ENCODE measurements at places on chromosomes 1 and 21.

- no peak for DNase-seq
Measured at GRCh38 chr1:235802573-235803346, 63.9 kb downstream of the LYST start.

GRCh38 chr1:83928396-83928795 is 70.5 kb downstream of the TTLL7 start:
- DNase-seq, result no peak

- DNase-seq, result no peak
Measured at GRCh38 chr1:181178241-181178879, 89.9 kb downstream of the IER5 start.

DNA sequence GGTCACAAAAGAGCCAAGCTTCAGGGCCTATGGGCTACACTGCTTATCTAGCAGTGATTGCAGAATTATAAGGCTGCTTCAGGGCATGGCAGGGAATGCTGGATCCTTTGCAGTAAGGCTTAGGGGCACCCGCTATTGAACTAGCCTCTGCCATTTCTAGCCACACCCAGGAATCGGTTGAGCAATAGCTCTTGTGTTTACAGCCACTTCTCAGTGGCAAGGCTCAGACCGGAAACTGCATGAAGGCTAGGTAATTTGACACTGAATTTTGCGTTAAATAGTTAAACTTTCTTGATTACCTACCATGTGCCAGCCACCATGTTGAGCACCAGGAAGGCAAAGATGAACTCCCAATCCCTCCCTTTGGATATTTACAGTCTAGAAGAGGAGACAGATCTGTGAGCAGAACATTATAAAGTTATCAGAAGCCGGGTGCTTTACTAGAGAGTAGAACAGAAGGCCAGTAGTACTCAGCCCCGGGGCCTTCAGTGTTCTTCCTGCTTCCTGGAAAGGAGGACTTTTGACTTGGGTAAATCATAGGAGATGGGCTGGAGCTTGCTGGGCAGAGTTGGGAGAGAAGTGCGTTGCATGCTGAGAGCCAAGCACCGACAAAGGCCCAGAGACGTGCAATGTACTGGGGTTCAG is 98.6 kb upstream of the LPGAT1 start:
- DNase-seq, result no peak

GRCh38 chr1:168976267-168976666 is 130.2 kb upstream of the ATP1B1 start:
- no peak for DNase-seq

DNA sequence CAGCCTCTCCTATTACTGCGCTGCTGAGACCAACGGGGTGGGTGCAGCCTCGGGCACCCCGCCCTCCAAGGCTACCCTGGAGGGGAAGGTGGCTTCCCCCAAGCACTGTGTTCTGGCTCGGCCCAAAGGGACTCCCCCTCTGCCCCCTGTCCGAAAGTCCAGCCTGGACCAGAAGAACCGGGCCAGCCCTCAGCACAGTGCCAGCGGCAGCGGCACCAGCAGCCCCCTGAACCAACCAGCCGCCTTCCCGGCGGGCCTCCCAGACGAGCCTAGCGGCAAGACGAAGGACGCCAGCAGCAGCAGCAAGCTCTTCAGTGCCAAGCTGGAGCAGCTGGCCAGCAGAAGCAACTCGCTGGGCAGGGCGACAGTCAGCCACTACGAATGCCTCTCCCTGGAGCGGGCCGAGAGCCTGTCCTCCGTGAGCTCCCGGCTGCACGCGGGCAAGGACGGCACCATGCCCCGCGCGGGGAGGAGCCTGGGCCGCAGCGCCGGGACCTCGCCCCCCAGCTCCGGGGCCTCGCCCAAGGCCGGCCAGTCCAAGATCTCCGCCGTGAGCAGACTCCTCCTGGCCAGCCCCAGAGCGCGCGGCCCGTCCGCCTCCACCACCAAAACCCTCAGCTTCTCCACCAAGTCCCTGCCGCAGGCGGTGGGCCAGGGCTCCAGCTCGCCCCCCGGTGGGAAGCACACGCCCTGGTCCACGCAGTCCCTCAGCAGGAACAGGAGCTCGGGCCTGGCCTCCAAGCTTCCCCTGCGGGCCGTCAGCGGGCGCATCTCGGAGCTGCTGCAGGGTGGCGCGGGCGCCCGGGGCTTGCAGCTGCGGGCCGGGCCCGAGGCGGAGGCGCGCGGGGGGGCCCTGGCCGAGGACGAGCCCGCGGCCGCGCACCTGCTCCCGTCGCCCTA is 533.1 kb downstream of the KIF26B start:
- no peak for DNase-seq

GRCh38 chr1:204923201-204923600 is 52.5 kb downstream of the NFASC start:
- no peak for DNase-seq

DNA sequence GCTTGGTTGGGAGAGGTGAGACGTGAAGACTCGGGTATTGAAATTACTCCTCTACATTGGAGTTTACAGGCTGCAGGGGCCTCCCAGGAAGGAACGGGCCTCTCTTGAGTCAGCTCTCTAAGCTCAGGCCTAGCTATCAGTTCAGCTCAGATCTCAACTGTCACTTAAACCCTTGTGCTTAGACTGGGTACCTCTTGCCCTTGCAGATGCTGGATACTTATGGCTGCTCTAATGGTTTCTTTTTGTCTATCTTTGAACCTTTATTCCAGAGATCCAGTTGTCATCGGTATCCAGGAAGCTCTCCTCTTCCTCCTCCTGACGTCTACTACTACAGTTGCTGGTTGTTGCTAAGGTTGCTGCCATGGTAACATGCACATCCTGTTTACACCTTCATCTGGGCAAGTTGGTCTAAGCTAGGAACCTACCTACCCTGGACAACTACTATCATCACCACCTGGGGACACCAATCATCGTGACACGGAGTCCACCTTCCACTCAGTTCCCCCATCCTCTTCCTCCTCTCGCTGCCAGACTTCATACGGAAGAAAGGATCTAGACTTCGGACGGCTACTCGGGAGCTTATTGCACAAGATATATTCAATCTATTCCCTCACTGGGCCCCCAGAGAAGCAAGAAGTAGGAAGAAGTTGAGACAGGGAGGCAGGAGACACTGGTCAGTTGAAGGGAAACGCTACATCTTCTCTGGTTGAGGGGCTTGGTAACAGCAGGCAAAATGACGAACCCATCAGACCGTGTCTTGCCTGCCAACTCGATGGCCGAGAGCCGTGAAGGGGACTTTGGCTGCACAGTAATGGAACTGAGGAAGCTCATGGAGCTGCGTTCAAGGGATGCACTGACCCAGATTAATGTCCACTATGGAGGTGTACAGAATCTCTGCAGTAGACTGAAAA is 56.1 kb downstream of the ATP2B4 start:
- no peak for DNase-seq

DNA sequence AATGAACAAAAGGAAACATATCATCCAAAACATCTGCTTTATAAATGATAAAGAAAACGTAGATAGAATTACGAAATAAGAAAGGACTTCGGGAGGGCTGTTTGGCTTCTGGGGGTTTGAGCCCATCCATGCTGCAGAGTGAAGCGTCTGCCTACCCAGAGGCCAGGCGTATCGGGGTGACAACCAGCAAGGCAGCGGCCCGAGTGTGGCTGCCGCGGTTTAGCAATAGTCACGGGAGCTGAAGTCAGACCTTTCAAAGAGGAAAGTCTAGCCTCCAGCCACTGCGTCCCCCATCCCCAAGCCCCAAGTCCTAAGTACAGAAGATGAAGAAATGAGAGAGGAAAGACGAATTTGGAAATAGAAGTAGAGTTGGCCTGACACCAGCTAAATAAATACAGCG is 8.6 kb downstream of the SLC37A1 start:
- DNase-seq, result no peak

- DNase-seq, result no peak
Measured at GRCh38 chr21:44020551-44020950, 8.4 kb downstream of the TRAPPC10 start.

DNA sequence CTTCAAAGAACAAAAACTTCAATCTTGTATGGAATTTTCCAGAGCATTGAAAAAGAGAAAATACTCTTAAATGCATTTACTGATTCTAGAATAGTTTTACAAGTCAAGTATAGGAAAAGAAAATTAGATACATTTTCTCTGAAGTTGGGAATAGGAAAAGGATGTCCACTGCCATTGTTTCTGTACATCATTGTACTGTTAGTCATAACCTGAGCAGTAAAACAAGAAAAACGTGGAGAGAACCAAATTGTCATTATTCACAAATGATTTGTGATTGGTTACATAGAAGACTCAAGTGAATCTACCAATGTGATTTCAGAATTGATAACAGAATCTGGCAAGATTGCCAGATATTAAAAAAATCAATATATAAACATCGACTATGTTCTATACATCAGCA is 27.4 kb downstream of the PRKACB start:
- no peak for DNase-seq

DNA sequence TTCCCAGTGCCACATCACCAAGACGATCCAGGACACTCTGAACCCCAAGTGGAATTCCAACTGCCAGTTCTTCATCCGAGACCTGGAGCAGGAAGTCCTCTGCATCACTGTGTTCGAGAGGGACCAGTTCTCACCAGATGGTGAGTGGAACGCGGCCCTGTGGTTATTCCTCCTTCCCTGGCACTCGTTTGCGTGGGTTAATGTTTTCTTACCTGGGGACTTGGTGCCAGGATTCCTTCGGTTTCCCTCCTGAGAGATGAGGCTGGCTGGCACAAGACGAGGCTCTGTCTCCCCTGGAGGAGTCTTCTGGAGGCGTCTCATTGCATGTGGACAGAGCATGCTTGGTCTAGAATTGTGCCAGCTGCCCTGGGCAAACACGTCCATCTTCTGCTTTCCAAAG is 29.3 kb downstream of the ATP5PO start:
- no peak for DNase-seq

DNA sequence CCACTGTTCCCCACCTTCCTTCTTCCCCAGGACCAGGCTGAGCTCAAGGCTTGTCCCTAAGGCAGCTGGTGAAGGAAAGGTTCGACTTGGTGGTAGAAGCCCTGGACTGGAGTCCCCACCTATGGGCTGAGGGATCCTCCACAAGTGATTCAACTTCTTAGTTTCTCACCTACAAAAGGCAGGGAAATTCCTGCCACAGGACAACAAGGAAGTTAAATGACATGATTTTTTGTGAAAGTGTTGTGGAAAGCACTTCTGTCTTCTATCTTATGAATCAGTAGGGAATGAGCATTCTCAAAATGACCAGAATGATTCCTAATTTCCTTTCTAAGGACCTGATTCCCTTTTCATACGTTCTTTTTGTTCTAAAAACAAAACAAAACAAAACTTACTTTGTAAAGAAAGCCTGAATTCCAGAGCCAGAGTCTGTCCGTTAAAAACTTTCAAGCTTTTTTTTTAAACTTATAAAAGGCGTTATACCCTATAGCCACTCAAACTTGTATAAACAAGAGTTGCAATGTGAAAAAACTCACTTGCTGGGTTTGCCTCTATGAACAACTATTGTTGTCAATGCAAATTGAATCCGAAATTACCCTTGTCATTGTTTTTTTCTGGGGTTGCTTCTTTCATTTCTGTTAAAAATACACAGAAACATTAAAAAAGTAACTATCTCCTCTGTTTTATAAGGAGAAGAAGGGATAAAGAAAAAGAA is 12.2 kb downstream of the KCNJ15 start:
- no peak for DNase-seq

DNA sequence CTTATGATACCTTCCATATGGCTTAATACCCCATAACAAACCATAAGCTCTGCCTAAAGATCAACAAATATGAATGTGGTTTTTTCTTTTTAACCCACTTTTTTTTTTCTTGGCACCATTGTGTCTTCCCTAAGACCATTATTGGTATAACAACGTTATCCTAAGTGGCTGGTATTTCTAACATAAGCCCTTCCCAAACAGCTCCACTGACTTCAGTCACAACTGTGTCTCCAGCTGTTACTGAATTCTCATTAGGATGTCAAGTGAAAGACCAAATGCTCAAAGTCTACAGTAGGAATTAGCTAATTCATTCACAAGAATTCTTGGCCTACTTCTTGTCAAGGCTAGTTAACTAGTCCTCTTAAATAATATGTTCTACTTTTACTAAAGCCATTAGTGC is 4.2 kb upstream of the RXRG start:
- DNase-seq, result no peak

- DNase-seq, result no peak
Measured at GRCh38 chr1:166383635-166384346, 217.0 kb upstream of the FAM78B start.

DNA sequence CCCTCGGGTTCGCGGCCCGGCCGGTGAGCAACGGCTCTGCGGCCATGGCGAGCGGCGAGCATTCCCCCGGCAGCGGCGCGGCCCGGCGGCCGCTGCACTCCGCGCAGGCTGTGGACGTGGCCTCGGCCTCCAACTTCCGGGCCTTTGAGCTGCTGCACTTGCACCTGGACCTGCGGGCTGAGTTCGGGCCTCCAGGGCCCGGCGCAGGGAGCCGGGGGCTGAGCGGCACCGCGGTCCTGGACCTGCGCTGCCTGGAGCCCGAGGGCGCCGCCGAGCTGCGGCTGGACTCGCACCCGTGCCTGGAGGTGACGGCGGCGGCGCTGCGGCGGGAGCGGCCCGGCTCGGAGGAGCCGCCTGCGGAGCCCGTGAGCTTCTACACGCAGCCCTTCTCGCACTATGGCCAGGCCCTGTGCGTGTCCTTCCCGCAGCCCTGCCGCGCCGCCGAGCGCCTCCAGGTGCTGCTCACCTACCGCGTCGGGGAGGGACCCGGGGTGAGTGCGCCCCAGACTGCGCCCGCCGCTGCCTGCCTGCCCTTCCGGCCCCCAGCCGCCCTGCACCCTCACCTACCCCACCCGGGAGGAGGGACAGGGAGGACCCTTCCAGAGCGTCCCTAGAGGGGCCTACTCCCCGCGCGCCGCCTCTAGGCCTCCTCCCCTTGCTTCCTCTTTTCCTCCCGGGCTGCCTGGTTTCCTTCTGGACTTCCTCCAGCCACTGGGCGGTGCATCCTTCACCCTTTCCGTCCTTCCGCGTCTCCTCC is at the start of gene RNPEP:
RNPEP (plus strand) TSS at position 26 of the 757 bp plus-strand sequence; CDS start at position 45, 19 bp downstream.
- DNase-seq, result no peak

- DNase-seq, result no peak
Measured at GRCh38 chr1:178238722-178239510, 145.0 kb downstream of the RASAL2 start.

GRCh38 chr1:118155106-118155505 is 29.9 kb downstream of the SPAG17 start:
- DNase-seq, result no peak

- DNase-seq, result no peak
Measured at GRCh38 chr1:169484683-169485430, 887 bp downstream of the SLC19A2 start.

DNA sequence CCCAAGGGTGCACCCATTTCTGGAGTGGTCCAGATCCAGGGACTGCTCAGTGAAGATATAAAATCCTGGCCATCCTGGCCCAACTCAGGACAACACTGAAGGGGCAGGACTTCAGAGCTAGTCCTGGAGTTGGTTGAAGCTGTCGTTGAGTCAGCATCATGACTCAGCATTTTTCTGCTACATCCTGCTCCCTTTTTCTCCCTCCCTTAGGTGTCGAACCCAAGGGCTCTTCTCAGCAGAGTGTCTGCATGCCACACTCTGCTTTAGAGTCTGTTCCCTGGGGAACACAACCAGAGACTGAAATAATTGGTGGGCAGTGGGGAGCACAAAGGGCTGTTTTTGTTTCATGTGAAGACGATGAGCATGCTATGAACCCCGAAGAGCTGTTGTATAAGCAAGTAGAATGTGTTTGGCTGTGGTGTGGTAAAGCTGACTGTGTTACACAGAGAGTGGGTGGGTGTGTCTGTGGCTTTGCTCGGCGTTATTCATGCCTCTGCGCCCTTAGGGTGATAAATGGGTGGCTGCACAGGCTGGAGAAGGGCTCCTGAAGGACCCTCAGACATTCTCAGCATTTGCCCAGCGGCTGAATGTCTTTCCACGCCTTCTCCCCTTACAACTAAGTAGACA is 167.2 kb downstream of the CYYR1 start:
- DNase-seq, result no peak
